ENCODE measurements at places on chromosomes 16 and 17. TPM values are rescaled to one million over a fixed set of nuclear protein-coding genes. Genes with fewer than 3 reads are reported as not detected.

GRCh38 chr17:77802811-77803220 lies 155.7 kb upstream of the TNRC6C start:
- no peak for DNase-seq

DNA sequence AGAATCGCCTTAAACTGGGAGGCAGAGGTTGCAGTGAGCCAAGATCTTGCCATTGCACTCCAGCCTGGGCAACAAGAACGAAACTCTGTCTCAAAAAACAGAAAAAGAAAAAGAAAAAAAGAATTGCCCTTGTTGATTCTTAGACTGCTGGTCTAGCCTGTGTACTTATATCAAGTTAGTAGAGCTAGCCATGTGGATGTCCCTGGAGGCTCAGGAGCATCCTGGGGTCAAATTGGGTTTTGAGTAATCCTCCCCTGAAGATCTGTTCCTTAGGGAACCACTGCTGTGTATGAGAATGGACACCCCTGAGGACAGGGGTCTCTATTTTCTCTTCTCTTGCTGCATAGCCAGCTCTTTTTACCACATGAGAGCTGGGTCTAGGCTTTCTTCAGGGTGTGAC lies 21.5 kb downstream of the SLC7A6OS start:
- no peak for DNase-seq

- DNase-seq: peak; percentile 36
Observed at GRCh38 chr17:44595216-44595775, 38.0 kb downstream of the FZD2 start.

- no peak for DNase-seq
Observed at GRCh38 chr17:75707079-75707571, 14.1 kb upstream of the ITGB4 start.

- DNase-seq: peak; percentile 80
Observed at GRCh38 chr17:73064084-73064938, 28.2 kb downstream of the SLC39A11 start.

- no peak for DNase-seq
Observed at GRCh38 chr17:34443619-34444469, 80.8 kb upstream of the CCL1 start.

DNA sequence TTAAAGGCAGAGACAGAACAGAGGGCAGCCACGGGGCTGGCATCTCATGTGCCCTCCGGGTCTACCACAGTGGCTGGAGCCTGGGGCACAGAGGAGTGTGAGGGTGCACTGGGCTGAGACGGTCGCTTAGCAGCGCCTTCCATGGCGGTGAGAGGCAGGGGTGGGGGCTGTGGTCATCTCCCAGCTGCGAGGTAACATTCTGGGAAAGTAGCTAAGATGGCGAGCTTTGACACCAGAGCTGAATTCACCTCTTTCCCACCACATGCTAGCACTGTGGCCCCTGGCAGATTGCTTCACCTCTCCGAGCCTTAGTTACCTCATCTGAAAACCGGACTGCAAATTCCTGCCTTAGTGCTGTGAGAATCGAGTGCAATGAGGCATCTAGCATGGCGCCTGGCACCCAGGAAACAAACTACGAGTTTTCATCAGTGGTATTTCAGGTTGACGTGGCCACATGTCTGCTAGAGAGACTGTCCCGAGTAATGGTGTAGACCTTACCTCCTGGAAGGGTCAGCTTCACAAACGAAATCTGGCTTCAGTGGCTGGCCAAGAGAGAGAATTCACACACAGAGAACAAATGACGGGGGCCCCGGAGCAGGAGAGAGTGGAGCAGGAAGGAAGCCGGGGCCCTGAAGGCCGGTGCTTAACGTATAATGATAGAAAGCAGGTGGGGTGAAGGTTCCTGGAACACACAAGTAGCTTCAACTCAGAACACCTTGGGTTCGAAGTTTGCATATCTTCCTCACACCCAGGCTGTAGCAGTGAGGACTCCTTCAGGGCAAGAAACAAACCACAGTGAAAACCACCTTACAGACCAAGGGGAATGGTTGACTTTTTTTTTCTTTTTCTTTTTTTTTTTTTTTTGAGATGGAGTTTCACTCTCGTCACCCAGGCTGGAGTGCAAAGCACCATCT lies 63.9 kb upstream of the RPH3AL start:
- DNase-seq: no peak

GRCh38 chr17:80888276-80889160 lies 103.1 kb upstream of the CHMP6 start:
- no peak for DNase-seq

- no peak for DNase-seq
Observed at GRCh38 chr17:35614810-35615209, 27.7 kb downstream of the AP2B1 start.

- no peak for DNase-seq
Observed at GRCh38 chr16:85029981-85030401, 2.4 kb downstream of the KIAA0513 start.

DNA sequence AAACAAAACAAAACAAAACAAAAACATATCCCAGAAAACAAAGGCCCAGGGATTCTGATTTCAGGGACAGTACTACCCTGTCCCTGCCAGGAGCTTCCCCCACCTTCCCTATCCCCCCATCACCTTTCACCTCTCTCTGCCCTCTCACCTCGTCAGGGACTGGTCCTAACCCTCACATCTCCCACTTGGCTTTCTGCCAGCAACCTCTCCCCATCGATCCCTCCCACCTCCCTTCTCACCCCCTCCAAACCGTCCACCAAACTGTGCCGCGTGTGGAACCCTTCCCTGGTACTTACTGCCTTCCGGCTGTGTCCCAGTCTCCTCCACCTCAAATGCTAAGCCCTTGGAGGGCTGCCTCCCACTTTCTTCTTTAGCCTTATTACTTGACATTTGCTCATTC lies 36.4 kb downstream of the TMEM186 start:
- no peak for DNase-seq

DNA sequence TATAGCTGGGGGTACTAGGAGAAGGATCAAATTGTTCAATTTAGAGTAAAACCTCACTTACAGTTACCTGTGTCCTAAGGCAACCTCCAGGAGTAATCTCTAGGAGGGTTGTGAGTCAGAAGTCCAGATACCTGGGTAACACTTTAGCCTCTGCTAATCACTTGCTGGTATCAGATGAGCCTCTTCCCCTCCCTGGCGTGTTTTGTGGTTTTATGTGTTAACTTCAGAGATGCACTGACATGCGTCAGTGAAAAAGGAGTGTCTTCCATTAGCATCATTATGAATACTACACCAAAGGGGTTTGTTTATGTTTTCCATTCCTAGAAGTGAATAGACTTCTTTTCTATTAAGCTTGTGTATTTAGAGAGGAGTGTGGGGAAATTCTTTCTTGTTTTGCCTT lies 208.2 kb downstream of the FTO start:
- no peak for DNase-seq

GRCh38 chr17:40610359-40610758 lies 37.3 kb downstream of the SMARCE1 start:
- DNase-seq: no peak

GRCh38 chr16:30110661-30111060 lies 2.7 kb downstream of the GDPD3 start:
- DNase-seq: peak; percentile 54

GRCh38 chr16:66701516-66701915 lies 5.0 kb upstream of the CMTM4 start:
- DNase-seq: no peak

- no peak for DNase-seq
Observed at GRCh38 chr17:49020609-49021008, 23.4 kb downstream of the IGF2BP1 start.

DNA sequence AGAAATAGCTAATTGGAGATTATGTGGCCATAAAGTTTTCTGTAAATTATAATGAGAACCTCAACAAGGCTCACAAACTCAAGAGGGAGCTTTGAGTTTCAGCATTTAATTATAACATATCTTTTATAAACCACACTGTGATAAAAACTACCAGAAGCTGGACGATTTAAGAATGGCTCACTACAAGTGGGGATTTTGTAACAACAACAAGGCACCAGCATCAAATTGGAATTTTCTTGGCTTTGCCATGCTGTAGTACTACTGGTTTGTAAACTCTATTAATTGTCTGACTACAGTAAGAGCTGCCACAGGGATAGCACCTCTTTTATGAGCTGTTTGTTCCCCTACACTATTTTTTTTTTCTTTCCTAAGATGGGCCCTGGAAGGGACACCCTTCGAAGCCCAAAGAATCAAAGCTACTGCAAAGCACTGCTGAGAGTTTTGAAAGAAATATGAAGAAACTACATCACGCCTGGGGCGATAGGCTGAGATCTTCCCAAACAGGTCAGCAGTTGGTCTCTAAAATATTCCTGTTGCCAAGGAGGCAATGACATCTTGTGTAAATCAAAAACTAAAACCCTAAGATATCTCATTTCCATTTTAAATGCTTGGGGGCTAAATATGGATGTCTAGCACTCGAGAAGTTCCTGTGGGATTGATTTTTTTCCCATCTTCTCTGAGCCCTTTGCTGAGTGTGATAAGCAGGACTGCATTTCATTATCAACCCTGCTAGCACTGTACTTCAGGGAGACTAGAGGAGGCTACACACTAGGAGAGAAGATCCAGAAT lies 40.9 kb downstream of the SKAP1 start:
- DNase-seq: peak; percentile 3

DNA sequence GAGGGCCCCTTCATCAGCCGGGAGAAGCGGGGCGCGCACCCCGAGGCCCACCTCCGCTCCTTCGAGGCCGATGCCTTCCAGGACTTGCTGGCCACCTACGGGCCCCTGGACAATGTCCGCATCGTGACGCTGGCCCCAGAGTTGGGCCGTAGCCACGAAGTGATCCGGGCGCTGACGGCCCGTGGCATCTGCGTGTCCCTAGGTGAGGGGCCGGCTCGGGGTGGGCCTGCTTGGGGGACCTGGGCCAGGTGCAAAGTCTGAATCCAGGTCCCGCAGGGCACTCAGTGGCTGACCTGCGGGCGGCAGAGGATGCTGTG lies 3.5 kb downstream of the CEMP1 start:
- no peak for DNase-seq

DNA sequence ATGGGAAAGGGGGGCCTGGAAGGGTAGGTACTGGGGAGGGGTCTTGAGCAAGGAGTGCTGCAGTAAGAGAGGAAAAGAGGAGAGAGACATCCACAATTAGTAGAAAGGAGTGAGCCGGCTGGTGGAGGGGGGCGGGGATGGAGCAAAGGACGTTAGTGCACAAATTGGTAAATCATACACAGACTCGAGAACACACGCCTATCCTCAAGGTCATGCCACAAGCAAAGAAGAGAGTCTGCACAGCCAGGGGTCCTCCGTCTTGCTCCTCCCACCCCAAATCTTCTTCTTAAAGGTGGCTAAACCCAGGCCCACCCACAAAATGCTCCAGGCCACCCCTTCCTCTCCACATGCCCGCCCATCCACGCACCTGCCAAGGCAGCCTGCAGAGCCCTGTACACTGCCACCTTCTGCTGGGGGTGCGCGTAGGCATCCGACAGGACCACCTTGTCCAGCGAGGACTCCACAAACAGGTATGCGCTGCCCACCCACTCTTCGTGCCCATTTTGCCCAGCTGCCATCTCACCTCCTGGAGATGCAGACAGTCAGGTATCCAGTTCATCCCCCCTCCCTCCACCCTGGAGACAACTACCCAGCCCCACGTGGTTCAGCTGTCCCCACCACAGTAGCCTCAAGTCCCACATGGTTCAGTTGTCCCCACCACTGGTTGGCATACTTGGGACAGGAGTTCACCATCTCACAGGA lies 3.4 kb downstream of the TRADD start:
- peak; percentile 40 for DNase-seq

- no peak for DNase-seq
Observed at GRCh38 chr17:45396496-45397205, 36.0 kb downstream of the ARHGAP27 start.

DNA sequence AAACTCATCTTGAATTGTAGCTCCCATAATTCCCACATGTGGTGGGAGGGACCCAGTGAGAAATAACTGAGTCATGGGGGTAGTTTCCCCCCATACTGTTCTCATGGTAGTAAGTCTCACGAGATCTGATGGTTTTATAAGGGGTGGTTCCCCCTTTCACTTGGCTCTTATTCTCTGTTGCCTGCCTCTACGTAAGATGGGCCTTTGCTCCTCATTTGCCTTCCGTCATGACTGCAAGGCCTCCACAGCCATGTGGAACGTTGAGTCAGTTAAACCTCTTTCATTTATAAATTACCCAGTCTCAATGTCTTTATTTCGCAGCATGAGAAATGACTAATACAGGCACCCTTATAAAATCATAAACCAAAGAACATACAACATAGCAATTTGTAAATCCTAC lies 79.0 kb downstream of the XYLT1 start:
- DNase-seq: no peak

DNA sequence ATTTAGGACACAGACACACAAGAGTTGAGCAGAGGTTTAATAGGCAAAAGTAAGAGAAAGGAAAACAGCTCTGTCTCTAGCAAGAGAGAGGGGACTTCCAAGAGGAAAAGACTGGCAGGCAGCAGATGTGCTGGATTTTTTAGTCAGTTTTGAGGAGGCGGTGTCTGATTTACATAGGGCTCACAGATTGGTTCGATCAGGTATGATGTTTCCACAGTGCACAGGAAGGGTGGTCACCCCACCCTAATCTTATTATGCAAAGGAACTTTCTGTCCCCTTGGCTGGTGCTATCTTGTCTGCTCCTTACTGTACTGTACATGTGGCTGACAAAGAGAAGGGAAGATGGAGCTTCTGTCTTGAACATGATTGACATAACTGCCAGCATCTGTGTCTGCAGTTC lies 25.3 kb downstream of the BFAR start:
- peak; percentile 60 for DNase-seq

GRCh38 chr17:76232342-76232741 lies 8.0 kb downstream of the RNF157 start:
- no peak for DNase-seq

DNA sequence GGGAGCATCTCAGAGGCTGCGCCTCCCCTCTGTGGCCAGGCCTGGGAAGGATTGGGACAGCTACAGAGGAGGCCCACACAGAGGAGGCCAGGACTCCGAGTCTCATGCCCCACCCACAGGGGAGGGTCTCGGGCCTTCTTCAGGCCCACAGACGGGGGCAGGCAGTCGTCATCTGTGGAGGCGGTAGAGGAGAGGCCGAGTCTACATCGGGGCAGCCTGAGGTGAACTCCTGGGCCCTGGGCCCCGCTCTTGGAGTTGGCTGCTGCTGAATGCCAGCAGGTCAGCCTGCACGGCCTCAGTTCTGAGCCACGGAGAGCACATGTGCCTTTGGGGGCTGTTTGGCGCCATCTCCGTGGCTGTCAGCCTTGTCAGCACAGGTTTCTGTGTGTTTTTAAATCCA lies 8.1 kb upstream of the NUDT16L1 start:
- no peak for DNase-seq

Gene PITPNM3
- 0.72 TPM for total RNA-seq

Gene ASGR2
- not detected for total RNA-seq

Gene VAC14
- 75.7 TPM for total RNA-seq

Gene TBC1D3I
- 0.13 TPM for total RNA-seq

Gene SLC16A13
- total RNA-seq: 0.75 TPM

Gene OR3A2
- total RNA-seq: not detected
